Suprapubic skin (tissue), 4 donors: ENCODE measurements at places on chromosomes 3 and 15. TPM values are rescaled to one million over a fixed set of nuclear protein-coding genes. Genes with fewer than 3 reads are reported as not detected.

Gene KLF15
- total RNA-seq = 10.8 TPM

DNA sequence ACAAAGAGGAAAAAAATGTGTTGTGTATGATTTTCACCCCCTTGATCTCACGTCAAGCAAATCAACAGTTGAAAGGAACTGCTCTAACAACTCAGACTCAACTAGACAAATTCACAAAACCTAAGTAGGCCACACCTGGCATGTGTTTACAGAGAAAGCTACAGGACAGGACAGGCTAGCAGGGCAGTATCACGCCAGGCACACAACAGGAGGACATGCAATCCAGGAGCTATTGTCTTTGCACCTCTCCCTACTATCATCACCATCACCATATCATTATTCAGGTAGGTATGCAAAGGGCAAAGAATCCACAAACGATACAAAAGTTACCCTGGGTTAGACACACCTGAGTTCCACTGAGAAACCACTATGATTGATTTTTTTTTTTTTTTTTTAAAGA lies 86.4 kb downstream of the TBL1XR1 start:
- no peak for DNase-seq

DNA sequence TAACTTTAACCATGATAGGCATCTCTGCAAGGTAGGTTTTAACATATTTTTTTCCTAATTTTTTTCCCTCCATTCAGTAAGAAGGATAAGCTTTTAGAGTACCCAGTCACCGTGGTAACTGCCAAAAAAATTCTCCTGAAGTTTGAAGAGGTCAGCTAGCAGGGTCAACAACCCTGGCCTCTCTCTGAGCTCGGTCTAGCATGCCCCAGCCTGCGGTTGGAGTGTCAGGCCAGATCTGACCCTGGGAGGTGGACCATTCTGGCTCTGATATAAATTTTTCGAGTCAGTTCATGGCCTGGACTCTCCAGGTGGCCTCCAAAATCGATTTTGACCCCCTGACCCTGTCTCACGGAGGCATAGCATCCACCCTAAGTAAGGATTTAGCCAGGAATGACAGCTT lies 29.7 kb downstream of the SOX2 start:
- no peak for DNase-seq

DNA sequence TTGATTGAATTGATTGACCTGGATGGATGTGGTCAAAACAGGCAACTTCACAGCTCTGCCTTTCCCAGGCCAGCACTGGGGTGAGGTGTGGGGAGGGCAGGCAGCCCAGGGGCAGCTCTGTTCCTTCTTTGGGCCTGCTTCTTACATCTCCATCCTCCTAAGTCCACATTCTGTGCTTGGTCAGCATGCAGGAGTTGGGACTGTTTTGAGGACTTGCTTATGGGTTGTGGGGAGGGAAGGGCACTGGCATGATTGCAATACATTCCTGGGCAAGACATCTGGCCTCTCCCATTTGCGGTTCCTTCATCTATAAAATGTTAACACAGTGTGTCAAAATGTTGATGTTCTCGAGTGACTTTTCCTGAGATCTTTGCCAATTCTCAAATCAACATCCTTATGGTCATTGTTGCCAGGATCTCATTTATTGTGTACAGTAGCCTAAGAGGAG lies 84.1 kb downstream of the ST6GAL1 start:
- no peak for DNase-seq

Gene TICRR
- total RNA-seq = 0.76 TPM
